Stimulated activated CD8-positive, alpha-beta memory T cell treated with anti-CD3 and anti-CD28 coated beads, Interleukin-2, amount 100 ng/mL, for 1 hour (primary cell): ENCODE measurements at places on chromosomes 6 and 20.

- DNase-seq, result no peak
Observed at GRCh38 chr6:108562503-108562993, 1.8 kb downstream of the FOXO3 start.

DNA sequence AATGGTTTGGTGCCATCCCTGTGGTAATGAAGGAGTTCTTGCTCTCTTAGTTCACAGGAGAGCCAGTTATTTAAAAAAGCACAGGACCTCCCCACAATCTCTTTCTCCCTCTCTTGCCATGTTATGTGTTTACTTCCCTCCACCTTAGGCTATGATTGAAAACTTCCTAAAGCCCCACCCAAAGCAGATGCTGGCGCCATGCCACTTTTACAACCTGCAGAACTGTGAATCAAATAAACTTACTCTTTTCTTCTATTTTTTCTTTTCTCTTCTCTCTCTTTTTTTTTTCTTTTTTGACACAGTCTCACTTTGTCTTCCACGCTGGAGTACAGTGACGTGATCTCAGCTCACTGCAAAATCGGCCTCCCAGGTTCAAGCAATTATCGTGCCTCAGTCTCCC, 508.4 kb upstream of the EPHA7 start:
- no peak for DNase-seq

DNA sequence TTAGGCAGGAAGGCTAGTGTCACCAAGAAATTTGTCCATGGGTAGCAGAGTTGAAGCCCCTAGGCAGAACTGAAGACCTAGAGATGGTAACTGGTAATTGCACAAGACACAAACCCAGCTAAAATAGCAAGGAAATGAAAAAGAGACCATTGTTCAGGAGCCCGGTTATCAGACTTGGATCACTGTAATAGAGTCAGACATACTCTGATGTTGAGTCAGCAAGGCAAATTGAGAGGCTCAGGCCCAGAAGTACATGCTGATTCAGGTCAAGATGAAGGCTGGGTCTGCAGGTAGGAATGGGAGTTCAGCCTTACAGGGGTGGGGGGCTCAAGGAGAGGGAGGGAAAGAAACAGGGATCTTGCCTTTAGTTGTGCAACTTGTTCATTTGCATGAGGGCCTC, 6.5 kb upstream of the TMEM242 start:
- no peak for DNase-seq

DNA sequence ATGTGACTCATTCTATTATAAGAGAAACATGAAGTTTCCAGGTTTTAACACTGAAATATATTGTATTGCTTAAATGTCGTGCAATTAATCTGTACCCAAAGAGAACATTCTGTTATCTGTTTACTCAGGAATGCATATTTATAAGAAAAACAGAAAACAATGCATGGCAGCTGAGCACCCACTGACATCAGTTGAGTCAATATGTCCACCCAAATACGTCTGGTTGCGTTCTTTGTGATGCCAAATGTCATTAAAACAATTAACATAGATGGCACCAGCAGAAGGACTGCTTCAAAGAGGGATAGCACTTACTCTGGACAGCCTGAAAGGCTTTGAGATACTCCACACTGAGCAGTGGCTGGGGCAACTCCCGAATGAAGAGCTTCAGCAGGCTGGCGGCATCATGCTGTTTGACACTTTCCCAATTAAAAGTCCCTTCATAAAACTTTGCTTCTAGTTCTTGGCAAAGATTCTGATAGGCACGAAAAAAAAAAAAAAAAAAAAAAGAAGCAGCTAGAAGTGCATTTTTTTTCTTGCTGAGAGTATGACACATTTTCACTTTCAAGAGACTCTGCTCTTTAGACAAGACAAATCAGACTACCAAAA, 102.3 kb downstream of the ARHGAP18 start:
- DNase-seq, result no peak

GRCh38 chr20:25637247-25637646, 13.4 kb upstream of the NANP start:
- no peak for DNase-seq

DNA sequence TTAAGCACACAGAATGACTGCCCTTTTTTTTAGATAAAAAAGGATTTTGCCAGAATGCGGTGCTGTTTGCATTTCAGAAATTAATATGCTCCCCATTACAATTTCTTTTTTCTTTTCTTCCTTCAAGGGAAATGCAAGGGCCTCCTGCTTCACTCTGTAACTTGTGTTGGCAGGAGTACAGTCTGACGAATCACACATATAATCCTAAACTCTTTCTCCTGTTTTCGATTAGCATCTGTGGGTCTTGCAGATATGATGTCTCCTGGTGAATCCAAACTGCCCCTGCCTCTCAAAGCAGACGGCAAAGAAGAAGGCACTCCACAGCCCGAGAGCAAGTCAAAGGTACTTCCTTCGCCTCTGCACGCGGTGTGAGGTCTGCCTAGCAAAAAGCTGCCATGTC, 149.5 kb downstream of the TMEM242 start:
- DNase-seq, result no peak

GRCh38 chr20:53828682-53829254, 235.1 kb upstream of the ZNF217 start:
- DNase-seq, result no peak

- DNase-seq, result no peak
Observed at GRCh38 chr20:47740862-47741184, 44.5 kb downstream of the SULF2 start.
